ELF-1 (cell line): ENCODE measurements at places on chromosomes 11 and 22.

- DNase-seq: no peak
Measured at GRCh38 chr11:73072935-73073481, 69.1 kb downstream of the FCHSD2 start.

DNA sequence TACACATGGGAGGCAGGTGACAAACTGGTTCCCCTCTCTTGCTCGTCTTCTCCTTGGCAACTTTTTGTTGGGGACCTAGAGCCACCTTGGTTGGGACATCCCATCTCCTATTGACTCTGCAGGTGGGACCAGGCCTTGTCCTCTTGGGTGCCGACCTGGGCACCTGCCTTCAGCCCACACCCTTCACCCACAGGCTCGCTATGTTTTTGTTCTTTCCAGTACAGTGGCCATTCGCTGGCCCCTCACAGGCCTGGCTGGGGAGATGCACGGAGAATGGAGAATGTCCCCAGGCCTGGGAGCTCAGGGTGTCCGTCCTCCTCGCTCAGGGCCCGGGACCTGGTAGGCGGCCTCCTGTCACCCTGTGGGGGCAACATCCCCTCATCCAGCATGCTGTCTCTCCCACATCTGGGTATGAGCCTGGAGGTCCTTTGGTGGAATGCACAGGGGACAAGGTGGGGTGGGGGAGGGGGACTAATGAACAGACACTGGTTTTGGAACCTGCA is 14.9 kb upstream of the OMP start:
- no peak for DNase-seq

GRCh38 chr22:21713428-21714058 is 22.1 kb downstream of the YPEL1 start:
- no peak for DNase-seq

DNA sequence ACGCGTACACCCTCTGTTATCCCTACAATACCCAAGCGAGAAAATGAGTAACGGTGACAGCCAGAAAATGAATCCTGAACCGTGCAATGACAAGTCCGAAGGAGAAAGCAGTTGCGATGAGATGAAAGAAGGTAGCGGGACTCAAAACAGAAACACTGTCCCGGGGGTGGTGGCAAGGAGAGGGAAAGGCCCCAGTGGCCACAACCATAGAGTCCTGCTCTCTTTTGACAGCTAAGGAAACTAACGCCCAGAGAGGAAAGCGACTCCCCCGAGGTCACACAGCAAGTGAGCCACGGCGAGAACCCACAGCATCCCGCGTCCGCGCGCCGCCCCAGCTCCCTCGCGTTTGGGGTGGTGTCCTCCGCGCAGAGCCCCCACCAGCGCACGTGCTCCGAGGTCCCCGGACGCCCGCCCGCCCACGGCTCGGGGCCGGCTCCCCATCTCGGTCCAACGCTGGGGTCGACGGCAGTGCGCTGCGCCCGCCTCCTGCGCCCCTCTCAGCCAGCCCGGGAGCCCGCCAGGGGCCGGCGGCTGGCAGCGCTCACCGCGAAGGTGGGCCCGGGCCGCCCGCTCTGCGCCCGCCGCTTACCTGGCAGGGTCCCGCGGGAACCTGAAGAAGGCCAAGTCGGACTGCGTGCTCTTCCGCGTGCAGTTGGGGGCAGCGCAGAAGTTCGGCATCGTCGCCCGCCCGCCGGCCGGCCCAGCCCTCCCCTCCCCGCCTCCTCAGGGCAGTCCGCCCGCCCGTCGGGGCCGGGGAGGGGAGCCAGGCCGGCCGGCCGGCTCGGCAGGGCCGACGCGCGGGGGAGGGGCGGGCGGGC is 564 bp downstream of the THAP12 start:
- peak; percentile 27 for DNase-seq

GRCh38 chr22:21758091-21758864 is 22.7 kb upstream of the YPEL1 start:
- DNase-seq: no peak

DNA sequence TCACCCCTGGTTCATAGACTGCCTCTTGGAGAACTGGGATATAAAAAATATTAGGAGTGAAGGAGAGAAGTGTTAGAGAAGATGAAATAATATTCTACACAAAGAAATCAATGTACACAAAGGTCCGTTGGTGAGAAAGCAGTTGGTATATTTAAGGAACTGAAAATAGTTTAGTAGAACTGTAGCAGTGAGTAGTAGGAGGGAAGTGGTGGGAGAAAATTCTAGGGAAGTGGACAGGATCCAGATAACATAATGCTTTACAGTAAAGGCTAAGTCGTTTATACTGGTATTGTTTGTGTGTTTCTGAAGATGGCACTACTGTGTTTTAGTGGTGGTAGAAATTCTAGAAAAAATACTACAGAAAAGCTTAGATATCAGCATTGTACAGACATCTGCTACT is 120.8 kb upstream of the CHORDC1 start:
- no peak for DNase-seq

GRCh38 chr22:50000587-50001387 is 11.8 kb downstream of the IL17REL start:
- no peak for DNase-seq

DNA sequence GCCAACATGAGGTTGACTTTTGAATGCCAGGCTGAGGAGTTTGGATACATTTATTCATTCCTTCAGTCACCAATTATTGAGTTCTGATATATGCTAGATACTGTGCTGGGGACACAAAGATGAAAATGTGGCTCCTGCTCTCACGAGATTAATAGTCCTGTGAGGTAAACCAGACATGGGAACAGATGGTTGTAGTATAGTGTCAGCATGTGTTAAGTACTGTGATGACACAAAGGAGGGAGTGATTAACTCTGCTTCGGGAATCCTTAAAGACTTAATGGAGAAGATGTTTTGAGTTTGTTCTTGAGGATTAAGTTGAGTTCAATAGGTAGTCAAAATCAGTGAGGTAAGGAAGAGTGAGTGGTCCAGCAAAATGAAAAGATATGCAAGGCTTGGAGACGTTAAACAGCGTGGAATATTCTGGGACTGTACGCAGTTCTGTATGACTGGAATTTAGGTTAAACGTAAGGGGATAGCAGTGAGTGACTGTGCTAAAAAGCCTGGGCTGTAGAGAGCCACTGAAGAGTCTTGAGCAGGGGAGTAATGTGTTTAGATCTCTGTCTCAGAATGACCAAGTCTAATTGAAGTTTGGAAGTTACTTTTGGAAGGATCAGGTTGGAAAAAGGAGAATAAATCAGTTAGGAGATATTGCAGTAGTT is 11.8 kb downstream of the RNF121 start:
- no peak for DNase-seq

GRCh38 chr11:112785719-112786118 is 175.5 kb upstream of the NCAM1 start:
- no peak for DNase-seq

GRCh38 chr11:112837162-112837826 is 123.9 kb upstream of the NCAM1 start:
- peak; percentile 25 for DNase-seq

GRCh38 chr11:113203141-113203753 is 111.1 kb upstream of the TTC12 start:
- no peak for DNase-seq

GRCh38 chr11:115112754-115113153 is 391.5 kb downstream of the CADM1 start:
- no peak for DNase-seq

DNA sequence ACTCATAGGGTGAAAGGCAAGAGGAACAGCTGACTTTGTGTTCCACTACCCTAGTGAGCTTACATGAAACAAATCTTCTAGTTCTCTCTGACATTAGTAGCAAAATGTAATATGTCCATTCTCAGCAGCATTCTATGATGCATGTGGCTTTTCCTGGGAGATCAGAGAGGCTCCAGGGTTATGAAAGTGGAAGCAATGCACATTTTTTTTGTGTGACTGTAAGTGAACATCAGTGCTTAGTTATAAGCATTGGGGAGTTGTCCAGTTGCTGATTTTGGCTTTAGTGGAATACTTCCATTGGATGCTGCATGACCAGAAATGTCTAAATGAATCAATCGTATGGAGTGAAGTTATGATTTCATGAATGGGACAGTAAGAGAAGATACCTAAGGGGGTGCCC is 255.9 kb downstream of the FAT3 start:
- no peak for DNase-seq

- no peak for DNase-seq
Measured at GRCh38 chr11:61126256-61126655, 24.0 kb downstream of the CD5 start.

- DNase-seq: no peak
Measured at GRCh38 chr11:71933141-71933933, 4.5 kb downstream of the RNF121 start.

- DNase-seq: no peak
Measured at GRCh38 chr11:6413791-6414201, 5.1 kb downstream of the APBB1 start.

DNA sequence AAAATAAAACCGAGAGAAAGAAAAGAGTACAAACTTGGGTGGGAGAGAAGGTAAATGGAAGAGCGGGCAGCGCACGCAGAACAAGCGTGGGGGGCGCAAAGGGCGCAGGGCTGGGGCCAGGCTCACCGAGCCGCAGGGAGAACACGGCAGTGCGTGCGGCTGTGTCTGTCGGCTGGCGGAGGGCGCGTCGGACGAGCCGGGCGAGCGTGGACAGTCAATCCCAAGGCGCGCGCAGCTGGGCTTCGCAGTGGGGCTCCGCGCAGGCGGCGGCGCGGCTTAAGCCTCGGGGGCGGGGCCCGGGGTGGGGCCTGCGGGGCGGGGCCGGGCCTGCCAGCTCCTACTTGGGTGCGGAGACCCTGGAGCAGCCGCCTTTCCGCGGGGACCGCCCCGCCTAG is at the start of gene UCP2:
UCP2 (minus strand) TSS at position 249 of the 395 bp plus-strand sequence. CDS start 4,465 bp downstream, outside the sequence.
- DNase-seq: no peak

DNA sequence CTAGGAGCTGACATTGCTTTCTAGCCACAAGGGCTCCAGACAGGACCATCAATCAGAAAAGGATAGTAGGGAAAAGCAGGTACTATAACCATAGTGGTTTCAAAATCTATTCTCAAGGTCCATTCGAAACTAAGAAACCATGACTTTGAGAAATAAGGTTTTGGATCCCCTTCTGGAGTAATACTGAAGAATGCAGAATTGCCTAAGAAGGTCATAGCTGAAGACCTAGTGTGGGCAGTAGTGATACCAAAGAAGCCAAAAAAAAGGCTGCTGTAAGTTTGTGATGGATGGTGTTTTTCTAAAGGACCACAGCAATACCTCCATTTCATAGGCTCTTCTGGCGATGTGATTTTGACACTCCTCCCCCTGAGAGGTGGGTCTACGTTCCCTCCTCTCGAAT is 163.1 kb downstream of the MAML2 start:
- DNase-seq: no peak

DNA sequence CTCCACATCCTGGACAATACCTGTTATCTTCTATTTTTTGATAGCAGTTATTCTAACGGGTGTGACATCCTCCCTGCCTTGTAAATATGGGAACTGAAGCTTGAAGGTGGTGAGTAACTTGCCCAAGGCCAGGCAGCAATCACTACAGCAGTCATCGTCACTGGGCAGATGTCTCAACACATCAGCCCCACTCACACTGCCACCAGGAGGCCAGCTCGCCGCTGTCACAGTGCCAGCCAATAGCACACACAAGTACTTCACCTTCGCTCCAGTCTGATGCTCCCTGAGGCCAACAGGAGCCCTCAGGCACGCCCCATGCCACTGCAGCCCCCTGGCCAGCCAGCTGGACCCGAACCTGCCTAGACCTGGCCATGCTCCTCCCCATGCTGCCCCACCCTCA is 4.9 kb upstream of the TTLL1 start:
- peak; percentile 54 for DNase-seq

GRCh38 chr11:66292543-66293332 is 1.0 kb downstream of the TMEM151A start:
- no peak for DNase-seq

GRCh38 chr22:42022162-42022847 is 23.7 kb downstream of the WBP2NL start:
- no peak for DNase-seq

DNA sequence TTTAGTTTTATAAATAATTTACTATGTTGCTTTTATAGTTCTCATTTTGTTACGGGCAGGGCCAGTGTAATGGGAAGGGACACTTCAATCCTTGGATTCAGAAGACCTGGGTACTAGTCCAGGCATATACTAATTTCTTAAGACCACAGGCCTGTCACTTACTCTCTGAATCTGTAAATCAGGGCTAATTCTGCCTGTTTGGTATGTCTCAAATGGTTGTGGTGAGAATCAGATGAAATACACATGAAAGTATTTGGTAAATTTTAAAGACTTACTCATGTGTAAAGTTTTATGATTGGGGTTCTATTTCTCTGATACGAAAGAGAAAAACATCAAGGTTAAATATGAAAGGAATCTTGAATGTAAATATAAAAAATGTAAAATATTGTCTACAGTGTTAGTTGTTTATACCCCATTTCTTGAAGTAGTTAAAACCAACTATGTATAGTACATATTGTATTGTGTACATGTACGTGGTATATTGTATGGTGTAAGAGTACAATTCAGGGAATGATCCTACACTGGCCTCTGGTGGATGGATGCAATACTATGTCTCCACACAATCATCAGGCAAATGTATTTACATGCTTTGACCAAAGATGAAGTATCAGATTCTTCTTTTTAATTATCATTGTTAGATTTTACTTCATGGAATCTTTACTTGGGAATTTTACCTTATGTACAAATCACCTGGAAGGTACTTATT is 24.5 kb upstream of the RAG2 start:
- DNase-seq: no peak

- DNase-seq: no peak
Measured at GRCh38 chr11:113201054-113201818, 113.1 kb upstream of the TTC12 start.

DNA sequence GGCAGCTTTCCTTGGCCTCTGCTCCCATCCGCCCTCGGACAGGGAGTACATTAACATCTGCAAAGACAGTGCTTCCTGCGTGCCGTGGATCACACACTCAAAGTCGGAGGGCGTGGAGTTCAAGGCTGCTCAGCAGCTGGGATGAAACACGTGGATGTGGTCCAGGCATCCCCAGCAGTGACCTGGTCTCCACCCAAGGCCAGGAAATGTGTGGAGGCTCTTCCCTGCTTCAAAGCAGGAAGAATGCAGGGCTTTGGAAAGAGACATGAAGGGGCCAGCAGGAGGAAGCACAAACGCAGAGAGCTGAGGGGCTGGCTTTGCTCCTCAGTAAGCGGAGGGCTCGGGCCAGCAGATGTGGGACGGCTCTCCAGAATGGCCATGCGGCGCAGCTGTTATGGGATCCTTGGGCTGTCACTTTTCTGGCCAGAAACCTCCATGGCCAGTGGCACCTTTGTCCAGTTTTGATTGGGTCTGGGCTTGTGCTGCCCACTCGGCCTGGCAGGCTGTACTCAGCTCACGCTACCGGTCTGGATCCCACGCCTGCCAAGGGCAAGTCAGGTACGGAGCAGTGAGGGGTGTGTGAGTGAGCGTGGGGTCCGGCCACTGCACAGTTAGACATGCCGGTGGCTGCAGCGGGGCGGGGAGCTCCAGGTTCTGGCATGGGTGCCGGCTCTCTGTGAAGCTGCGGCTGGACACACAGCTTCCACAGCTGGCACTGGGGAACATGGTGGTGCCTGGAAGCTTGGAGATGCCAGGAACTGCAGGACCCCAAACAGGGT is 438.0 kb downstream of the TBC1D22A start:
- peak; percentile 23 for DNase-seq

- DNase-seq: no peak
Measured at GRCh38 chr11:29351301-29351873, 665.4 kb downstream of the KCNA4 start.

GRCh38 chr11:115906171-115906570 is 402.0 kb upstream of the CADM1 start:
- no peak for DNase-seq
